Left lung (tissue), 14 donors: ENCODE measurements at places on chromosomes 4 and X. TPM values are rescaled to one million over a fixed set of nuclear protein-coding genes. Genes with fewer than 3 reads are reported as not detected.

The CDX4 gene
- not detected for polyA plus RNA-seq

The LGI2 gene
- polyA plus RNA-seq: 4.5 TPM

The PLP1 gene
- 13.5 TPM for polyA plus RNA-seq

The FABP2 gene
- polyA plus RNA-seq: not detected

The MXD4 gene
- polyA plus RNA-seq: 113 TPM

- H3K27ac ChIP-seq: peak overlapping the region; percentile 85
- H3K4me1 ChIP-seq: peaks cover 35% of the 10 kb centered on the region
- H3K36me3 ChIP-seq: no peaks in the 10 kb centered on the region
- no peaks in the 10 kb centered on the region for H3K27me3 ChIP-seq
- peak overlapping the region; percentile 74 for H3K4me3 ChIP-seq
These were observed 490 bp downstream of the RWDD4 start for GRCh38 chr4:183658362-183659028.

DNA sequence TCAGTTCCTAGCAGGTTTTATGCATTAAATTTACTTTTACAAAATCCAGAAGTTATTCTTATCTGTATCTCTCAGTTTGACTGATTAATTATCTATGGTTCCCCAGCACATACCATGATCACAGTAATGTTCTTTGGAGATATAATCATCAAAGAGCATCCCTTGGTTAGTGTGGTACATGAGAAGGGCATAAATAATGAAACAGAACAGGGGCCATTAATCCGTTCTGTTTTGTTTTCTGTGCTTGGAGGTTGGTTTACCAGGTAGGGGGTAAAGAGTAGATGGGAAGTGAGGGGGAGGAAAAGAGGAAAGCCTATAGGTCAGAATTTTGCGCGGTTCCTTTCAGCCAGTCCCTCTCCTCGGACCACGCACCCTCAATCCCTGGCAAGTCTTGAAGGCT is 718.7 kb upstream of the TENM3 start:
- DNase-seq: no peak
- H3K27me3 ChIP-seq: no peaks in the 10 kb centered on the region
- no peaks in the 10 kb centered on the region for H3K4me1 ChIP-seq
- no peaks in the 10 kb centered on the region for H3K36me3 ChIP-seq
- H3K27ac ChIP-seq: no peak overlapping the region

DNA sequence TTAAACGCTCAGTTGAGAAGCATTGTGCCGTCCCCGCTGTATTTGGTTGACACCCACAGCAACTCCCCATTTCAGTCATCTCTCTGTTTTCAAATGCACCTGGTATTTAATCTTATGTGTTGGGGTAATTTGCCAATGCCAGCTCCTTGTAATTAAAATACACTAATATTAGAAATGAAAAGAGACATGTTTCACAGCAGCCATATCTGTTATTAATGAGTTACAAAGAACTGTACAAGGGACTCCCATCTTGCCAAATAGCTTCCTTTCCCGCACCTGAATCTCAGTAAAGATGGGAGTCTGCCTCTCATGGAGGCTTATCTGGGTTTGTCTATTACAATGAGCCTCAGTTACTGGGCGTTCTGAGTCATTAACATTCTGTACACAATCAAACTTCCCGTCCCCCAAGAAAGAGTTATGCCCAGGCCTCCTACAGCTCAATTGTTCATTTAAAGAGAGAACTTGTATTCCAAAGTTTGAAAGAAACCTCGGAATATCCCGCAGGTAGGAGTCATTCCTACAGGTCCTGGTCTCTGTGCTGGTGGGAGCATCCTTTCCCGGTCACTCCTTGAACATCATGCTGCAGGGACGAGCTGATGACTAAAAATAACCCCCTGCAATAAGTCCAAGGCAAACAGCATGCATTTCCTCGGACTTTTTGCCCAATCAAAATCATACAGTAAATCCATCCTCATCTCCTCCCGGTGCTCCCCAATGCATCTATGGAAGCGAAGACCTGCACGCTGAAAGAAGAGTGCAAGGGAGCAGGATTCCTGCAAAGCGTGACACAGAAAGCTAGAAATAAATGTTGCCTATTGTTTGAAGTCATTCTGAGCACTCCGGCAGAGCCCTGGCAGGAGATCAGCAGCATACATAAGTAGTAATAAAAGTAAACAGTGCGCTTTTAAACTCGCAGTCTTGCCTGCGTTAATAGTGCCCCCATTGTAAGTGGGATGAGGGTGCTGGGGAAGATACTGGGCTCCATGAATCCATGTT is 926 bp downstream of the NDP start:
- no peaks in the 10 kb centered on the region for H3K4me1 ChIP-seq
- H3K4me3 ChIP-seq: no peak overlapping the region
- no peak overlapping the region for H3K27ac ChIP-seq
- H3K27me3 ChIP-seq: peaks cover 43% of the 10 kb centered on the region

DNA sequence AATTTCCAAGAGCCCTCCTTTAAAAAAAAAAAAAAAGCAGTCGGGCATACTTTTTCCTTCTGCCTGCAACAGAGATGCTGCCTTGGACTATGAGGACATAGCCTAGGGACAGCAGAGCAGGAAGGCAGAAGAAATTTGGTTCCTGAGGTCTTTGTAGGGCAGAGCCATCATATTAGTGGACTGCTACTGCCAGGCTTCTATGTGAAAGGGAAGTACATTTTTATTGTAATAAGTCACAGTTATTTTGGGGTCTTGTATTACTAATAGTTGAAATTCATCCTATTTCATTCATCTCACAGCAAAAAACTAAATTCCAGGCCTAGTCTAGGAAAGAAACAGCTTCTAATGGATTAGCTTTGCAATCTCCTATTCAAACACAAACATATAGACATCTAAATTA is 211.2 kb downstream of the NSUN7 start:
- no peak overlapping the region for H3K27ac ChIP-seq
- DNase-seq: no peak
- no peaks in the 10 kb centered on the region for H3K27me3 ChIP-seq
- H3K4me1 ChIP-seq: no peaks in the 10 kb centered on the region
- H3K4me3 ChIP-seq: no peak overlapping the region

DNA sequence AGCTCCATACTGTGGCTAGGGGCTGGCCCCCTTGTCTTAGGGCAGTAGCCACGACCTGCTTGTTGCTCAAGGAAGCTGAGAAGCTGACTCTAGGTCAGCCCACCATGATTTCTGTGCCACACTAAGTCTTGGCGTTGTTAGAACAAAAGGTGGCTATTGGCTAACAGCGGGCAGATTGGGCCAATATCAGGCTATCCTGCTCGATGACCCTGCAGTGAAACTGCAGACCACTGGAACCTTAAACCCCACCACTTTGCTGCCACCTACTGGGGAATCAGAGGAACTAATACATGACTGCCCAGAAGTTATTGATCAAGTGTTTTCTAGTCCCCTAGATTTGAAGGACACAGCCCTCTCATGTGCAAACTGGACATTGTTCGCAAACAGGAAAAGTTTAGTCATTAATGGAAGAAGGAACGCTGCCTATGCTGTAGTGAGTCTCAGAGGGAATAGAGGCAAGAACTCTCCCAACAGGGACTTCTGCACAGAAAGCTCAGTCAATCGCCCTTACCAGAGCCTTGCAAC is 17.0 kb upstream of the PAPSS1 start:
- H3K4me3 ChIP-seq: no peak overlapping the region
- H3K4me1 ChIP-seq: no peaks in the 10 kb centered on the region
- H3K36me3 ChIP-seq: no peaks in the 10 kb centered on the region
- H3K27me3 ChIP-seq: no peaks in the 10 kb centered on the region
- H3K27ac ChIP-seq: no peak overlapping the region
- DNase-seq: no peak

GRCh38 chr4:67394879-67395278 is 150.4 kb downstream of the CENPC start:
- H3K27me3 ChIP-seq: peaks cover 13% of the 10 kb centered on the region
- no peak overlapping the region for H3K4me3 ChIP-seq
- DNase-seq: no peak
- no peaks in the 10 kb centered on the region for H3K36me3 ChIP-seq
- H3K27ac ChIP-seq: no peak overlapping the region

DNA sequence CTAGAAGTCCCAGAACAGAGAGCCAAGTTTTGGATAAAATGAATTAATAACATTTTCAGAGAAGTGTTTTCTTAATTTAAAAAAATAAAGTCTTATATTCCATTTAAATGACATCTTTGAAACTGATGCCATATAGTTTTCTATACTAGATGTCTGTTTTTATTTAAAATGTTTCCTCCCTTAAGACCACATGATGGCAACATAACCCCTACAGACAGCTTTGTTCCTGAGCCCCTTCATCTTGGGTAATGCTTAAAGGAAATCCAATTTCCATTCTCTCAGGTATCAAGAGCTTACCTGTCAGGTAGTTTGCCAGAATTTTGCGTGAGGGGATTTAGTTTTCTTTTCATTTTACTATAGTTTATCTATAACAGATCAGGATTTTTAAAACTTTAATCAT is 181.4 kb upstream of the UGT8 start:
- no peaks in the 10 kb centered on the region for H3K36me3 ChIP-seq
- no peaks in the 10 kb centered on the region for H3K4me1 ChIP-seq
- peak; percentile 5 for DNase-seq
- no peaks in the 10 kb centered on the region for H3K27me3 ChIP-seq
- H3K27ac ChIP-seq: no peak overlapping the region

DNA sequence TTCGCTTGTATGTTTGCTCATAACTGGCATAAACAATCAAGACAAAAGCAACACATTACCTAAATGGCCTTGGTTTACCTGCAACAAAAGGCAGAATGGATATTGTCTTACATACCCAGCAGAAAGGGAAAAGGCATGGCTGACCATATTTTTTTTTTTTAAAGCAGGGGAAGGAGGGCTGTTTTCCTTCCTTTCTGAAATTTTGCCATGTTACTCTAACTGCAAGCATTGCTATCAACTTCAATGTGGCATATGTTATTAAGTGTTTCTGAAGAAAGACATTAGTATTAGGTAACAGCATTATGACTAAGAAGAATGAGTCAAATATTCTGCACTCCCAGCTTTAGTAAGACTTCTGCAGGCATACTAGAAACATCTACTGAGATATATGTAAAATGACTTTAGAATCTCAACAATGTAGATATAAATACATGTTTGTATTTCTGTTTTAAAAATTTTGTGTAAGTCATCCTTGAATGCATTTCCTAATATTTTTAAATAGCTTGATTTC is 512.6 kb upstream of the FAM241A start:
- H3K4me3 ChIP-seq: no peak overlapping the region
- H3K4me1 ChIP-seq: no peaks in the 10 kb centered on the region
- H3K27me3 ChIP-seq: no peaks in the 10 kb centered on the region
- no peak for DNase-seq

GRCh38 chrX:94288325-94288724 is 614.3 kb downstream of the FAM133A start:
- no peak for DNase-seq
- no peaks in the 10 kb centered on the region for H3K4me1 ChIP-seq
- no peaks in the 10 kb centered on the region for H3K27me3 ChIP-seq
- H3K36me3 ChIP-seq: no peaks in the 10 kb centered on the region
- no peak overlapping the region for H3K4me3 ChIP-seq
- H3K27ac ChIP-seq: no peak overlapping the region

GRCh38 chr4:68346461-68346860 is 3.4 kb downstream of the YTHDC1 start:
- no peak overlapping the region for H3K4me3 ChIP-seq
- H3K27me3 ChIP-seq: no peaks in the 10 kb centered on the region
- peaks cover 11% of the 10 kb centered on the region for H3K4me1 ChIP-seq
- DNase-seq: no peak
- H3K36me3 ChIP-seq: no peaks in the 10 kb centered on the region
- H3K27ac ChIP-seq: no peak overlapping the region

DNA sequence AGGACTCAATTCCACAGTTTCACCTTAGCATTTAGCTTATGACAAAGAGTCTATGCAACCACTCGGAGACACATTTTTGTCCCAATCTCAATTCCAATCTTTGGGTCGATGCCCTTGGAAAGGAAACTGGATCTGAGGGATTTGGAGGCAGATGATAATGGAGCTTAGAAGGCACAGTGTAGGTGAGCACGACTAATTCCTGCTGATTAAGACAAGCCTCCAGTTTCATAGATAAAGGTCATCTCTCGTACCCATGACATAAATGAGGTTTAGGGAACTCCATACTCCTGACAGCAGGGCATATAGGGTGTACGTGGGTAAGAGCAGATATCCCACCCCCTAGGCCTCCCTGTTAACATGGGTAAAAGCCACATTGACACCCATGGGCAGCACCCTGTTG is 24.4 kb upstream of the ZNF718 start:
- no peaks in the 10 kb centered on the region for H3K4me1 ChIP-seq
- H3K27ac ChIP-seq: no peak overlapping the region
- no peak overlapping the region for H3K4me3 ChIP-seq
- H3K27me3 ChIP-seq: no peaks in the 10 kb centered on the region
- no peak for DNase-seq

- peaks cover 44% of the 10 kb centered on the region for H3K27me3 ChIP-seq
- no peak within 1 kb of the TSS for H3K4me3 ChIP-seq
- H3K27ac ChIP-seq: no peak within 1 kb of the TSS
- H3K36me3 ChIP-seq: no peaks in the 10 kb centered on the region
- H3K4me1 ChIP-seq: no peaks in the 10 kb centered on the region
- no peak for DNase-seq
These were observed at the start of gene GRIA3 for GRCh38 chrX:123184219-123184865. GRIA3 (plus strand) TSS chrX:123184278; CDS start chrX:123184536, 258 bp downstream.

GRCh38 chrX:78071331-78071730 is 32.7 kb upstream of the PGK1 start:
- no peak overlapping the region for H3K27ac ChIP-seq
- no peak overlapping the region for H3K4me3 ChIP-seq
- no peaks in the 10 kb centered on the region for H3K27me3 ChIP-seq
- no peaks in the 10 kb centered on the region for H3K4me1 ChIP-seq

DNA sequence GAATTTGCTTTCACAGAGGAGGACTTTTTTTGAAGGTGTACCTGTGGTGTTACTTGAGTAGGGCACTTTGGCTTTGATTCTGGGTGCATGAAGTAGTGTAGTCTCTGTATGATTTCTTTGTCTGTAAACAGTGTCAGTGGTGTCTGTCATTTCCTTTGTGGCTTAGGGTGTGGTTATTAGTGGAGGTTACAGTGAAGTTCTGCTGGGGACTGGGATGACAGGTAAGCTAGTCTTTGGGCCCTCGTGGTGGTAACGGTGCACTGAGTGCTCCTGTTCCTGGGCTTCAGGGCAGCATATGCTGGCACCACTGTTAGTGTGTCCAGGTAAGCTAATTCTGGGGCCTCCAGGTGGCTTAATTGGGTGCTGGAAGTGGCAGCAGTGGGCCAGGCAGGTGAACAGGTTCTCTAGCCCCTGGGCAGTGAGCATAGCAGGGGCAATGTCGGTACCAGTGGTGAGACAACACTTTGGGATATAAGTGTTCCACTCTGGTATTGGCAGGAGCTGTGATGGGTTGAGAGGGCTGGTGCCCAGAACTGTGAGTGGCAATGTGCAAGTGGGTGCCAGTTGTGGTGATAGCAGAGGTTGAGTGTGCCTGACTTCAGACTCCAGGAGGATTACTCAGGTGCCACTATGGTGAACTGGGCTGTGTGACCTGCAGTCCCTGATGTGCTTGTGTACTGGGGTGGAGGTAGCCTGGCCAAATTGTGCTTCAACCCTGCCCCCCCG is 26.0 kb upstream of the VSIG1 start:
- no peak overlapping the region for H3K4me3 ChIP-seq
- no peak overlapping the region for H3K27ac ChIP-seq
- H3K27me3 ChIP-seq: no peaks in the 10 kb centered on the region
- H3K4me1 ChIP-seq: no peaks in the 10 kb centered on the region
- no peak for DNase-seq
